Activated CD4-positive, alpha-beta memory T cell treated with anti-CD3 and anti-CD28 coated beads, Interleukin-2, amount 10 ng/mL, durations not matched to agents 7 days and 5 days (primary cell): ENCODE measurements at places on chromosomes 7 and 10. TPM values are rescaled to one million over a fixed set of nuclear protein-coding genes. Genes with fewer than 3 reads are reported as not detected.

Gene TMEM229A
- total RNA-seq: not detected

Gene CTAGE8
- total RNA-seq: not detected

Gene PRSS37
- total RNA-seq: not detected

Gene EN2
- total RNA-seq: not detected

Gene STEAP1
- total RNA-seq: 0.25 TPM

Gene ST7
- total RNA-seq: 6.7 TPM

- peaks cover 7% of the 10 kb centered on the region for H3K4me1 ChIP-seq
- no peak for DNase-seq
- peaks cover 15% of the 10 kb centered on the region for H3K36me3 ChIP-seq
- no peak overlapping the region for H3K27ac ChIP-seq
- no peaks in the 10 kb centered on the region for H3K27me3 ChIP-seq
Observed at GRCh38 chr7:128021366-128021765, 9.9 kb downstream of the LRRC4 start.

- H3K36me3 ChIP-seq: no peaks in the 10 kb centered on the region
- H3K4me3 ChIP-seq: no peak overlapping the region
- no peak for DNase-seq
Observed at GRCh38 chr10:108789336-108789735, 1134.0 kb downstream of the XPNPEP1 start.

DNA sequence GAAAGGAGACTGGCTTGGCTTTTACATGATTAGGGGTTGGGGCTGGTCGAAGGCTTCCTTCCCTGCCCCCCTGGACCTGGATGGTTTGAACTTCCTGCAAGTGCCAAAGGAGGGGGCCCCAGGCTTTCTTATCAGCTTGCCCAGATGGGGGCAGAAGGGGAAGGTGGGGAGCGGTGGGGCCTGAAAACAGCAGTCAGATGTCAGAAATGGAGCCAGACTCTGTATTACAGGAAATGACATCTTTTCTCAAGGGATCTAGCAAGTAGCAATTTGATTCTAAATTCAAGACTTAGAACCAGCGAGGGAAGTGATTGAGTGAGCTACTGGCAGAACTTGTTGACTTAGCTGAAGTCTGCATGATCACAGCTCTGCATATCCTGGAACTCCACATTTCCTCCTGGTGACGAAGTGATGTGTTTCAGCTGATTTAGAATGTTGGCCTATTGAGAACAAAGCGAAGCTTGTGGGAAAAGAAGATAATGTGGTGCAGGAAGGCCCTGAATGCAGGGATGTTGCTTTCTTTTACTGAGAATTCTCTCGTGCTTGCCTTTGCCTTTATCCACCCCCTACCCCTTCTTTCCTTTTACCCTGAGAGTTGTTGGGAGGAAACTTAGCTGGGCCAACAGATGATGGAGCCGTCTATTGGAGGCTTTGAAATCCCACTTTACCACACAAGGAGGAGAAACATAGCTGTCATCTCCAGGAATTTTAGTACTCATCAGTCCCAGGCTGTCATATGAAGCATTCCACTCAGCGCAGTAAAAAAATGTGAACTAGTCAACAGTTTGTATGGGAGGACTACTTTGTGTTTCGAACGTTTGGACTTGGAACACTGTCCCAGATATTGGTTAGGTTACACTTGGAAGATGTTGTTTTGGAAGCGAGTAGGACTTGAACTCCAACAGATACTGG is 43.2 kb downstream of the CCNY start:
- peaks cover 36% of the 10 kb centered on the region for H3K4me1 ChIP-seq
- peaks cover 5% of the 10 kb centered on the region for H3K36me3 ChIP-seq
- no peak overlapping the region for H3K27ac ChIP-seq
- no peak overlapping the region for H3K4me3 ChIP-seq

DNA sequence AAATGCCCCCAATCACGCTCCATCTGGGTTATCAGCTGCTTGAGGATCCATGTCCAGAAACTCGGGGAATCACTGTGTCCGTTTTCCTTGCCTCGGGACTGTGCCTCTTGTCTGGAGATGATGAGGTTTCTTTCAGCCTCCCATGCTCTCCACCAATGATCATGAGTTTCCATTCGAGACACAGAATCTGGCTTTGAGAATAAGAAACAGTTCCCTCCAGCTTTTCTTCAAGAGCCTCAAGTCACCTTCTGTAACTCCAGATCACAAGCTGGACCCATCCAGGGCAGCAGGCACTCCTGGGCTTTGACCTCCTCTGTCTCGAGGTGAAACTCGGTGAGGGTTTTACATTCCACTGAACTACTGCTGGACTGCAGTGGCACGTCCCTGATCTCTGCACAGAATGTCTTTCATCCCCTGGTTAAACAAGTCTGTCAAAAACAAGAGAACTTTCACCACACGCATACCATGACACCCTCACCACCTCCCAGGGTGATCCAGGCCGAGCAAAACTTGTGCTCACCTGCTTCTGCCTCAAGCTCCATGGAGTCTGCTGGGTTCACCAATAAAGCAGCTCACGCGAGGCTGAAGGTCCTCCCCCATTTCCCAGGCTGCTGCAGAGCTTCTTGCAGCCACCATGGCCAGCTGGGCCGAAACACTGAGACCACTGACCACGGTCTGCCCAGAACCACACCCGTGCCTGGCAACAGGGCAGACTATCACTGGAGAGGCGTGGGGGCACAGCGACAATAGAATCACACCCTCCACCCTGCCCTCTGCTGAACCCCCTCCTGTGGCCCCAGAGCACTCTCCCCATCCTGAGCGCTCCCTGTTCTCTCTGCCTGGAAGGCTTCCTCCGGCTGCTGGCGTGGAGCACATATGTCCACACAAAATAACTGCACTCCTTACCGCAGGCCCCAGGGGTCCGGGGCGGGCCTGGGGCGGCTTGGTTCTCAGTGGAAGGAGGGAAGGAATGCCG is 25.1 kb downstream of the MAT1A start:
- H3K36me3 ChIP-seq: no peaks in the 10 kb centered on the region
- peaks cover 9% of the 10 kb centered on the region for H3K27me3 ChIP-seq
- H3K4me1 ChIP-seq: no peaks in the 10 kb centered on the region

- no peak overlapping the region for H3K27ac ChIP-seq
- H3K4me1 ChIP-seq: no peaks in the 10 kb centered on the region
- H3K27me3 ChIP-seq: no peaks in the 10 kb centered on the region
- DNase-seq: no peak
Observed at GRCh38 chr10:61486251-61486650, 33.1 kb upstream of the TMEM26 start.

DNA sequence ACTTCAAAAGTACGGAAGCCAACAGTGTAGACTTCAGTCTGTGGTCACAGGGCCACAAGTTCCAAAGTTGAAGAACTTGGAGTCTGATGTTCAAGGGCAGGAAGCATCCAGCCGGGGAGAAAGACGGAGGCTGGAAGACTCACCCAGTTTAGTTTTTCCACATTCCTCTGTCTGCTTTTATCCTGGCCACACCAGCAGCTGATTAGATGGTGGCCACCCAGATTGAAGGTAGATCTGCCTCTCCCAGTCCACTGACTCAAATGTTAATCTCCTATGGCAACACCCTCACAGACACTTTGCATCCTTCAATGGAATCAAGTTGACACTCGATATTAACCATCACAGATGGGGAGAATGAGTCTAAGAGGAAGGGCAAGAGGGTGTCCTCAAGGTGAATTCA is 19.3 kb upstream of the FRMD4A start:
- H3K27ac ChIP-seq: no peak overlapping the region
- H3K36me3 ChIP-seq: no peaks in the 10 kb centered on the region
- H3K4me3 ChIP-seq: no peak overlapping the region
- no peaks in the 10 kb centered on the region for H3K4me1 ChIP-seq
- H3K27me3 ChIP-seq: peaks cover 8% of the 10 kb centered on the region

DNA sequence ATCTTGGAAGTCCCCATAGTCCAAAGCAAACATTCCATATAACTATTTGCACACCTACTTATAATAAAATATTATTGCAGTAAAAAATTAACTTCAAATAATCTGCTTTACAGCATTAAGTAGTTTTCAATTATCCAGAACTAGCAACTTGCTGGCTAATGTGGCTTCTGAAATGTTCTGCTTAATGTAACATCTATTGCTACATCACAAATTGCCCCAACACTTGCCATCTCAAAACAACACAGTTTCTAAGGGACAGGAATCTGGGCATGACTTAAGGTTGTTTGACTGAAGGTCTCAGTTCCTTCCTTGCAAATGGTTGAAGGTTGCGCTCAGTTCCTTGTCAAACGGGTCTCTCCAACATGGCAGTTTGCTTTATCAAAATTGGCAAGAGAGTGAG is 378.5 kb upstream of the SEMA3C start:
- no peaks in the 10 kb centered on the region for H3K27me3 ChIP-seq
- H3K27ac ChIP-seq: no peak overlapping the region
- DNase-seq: no peak
- no peaks in the 10 kb centered on the region for H3K4me1 ChIP-seq
- H3K4me3 ChIP-seq: no peak overlapping the region

- no peak overlapping the region for H3K27ac ChIP-seq
- no peak for DNase-seq
- peaks cover 1% of the 10 kb centered on the region for H3K27me3 ChIP-seq
- H3K4me3 ChIP-seq: no peak overlapping the region
- H3K36me3 ChIP-seq: no peaks in the 10 kb centered on the region
Observed at GRCh38 chr7:27051451-27051850, 44.3 kb downstream of the HOXA1 start.

- H3K4me1 ChIP-seq: peaks cover 46% of the 10 kb centered on the region
- DNase-seq: peak; percentile 55
- H3K4me3 ChIP-seq: no peak overlapping the region
- peaks cover 72% of the 10 kb centered on the region for H3K36me3 ChIP-seq
Observed at GRCh38 chr10:49164559-49165188, 23.5 kb downstream of the TMEM273 start.

GRCh38 chr10:90126256-90126595 is 424.8 kb downstream of the KIF20B start:
- H3K27ac ChIP-seq: no peak overlapping the region
- H3K36me3 ChIP-seq: no peaks in the 10 kb centered on the region

DNA sequence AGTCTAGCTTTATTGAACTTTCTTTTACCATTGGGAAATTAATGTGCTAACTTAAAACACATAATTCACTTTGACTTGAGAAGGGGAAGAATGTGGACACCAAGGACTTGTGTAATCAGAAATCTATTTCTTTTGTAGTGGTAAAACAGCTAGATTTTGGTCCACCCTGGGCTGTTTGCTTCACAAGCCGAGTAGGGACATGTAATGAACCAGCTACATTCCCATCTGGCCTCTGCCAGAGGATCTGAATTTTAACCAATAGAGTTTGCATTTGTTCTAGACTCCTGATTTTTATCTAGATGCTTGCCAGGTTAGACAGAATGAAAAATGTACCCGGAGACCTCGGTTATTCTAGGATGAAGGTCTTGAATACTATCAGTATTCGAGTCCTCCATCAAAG is 1.9 kb downstream of the CACNB2 start:
- DNase-seq: no peak
- H3K36me3 ChIP-seq: no peaks in the 10 kb centered on the region
- no peak overlapping the region for H3K27ac ChIP-seq
- H3K4me1 ChIP-seq: peaks cover 2% of the 10 kb centered on the region
- peaks cover 33% of the 10 kb centered on the region for H3K27me3 ChIP-seq

GRCh38 chr10:8013006-8013405 is 41.5 kb upstream of the GATA3 start:
- DNase-seq: no peak
- no peak overlapping the region for H3K27ac ChIP-seq
- H3K4me1 ChIP-seq: no peaks in the 10 kb centered on the region
- no peaks in the 10 kb centered on the region for H3K27me3 ChIP-seq

DNA sequence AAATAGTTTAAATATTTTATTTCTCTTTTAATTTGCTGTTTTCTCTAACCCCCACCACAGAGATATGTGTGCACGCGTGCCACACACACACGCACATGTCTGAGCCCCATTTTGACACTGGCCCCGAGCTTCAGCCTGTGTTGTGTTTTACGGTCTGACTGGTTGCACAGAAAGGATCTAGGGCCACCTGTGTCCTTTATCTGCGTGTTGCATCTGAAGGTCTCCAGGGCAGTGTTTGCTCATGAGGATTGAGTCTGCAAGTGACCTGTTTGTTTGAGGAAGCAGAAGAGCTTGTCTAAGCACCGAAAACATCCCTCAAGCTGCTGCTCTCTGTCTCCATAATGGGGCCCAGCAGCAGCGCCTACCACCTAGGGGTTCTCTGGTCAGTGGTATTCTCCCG is 266.4 kb upstream of the LYZL1 start:
- H3K4me1 ChIP-seq: no peaks in the 10 kb centered on the region
- H3K27ac ChIP-seq: no peak overlapping the region
- no peaks in the 10 kb centered on the region for H3K36me3 ChIP-seq
- no peak overlapping the region for H3K4me3 ChIP-seq
- H3K27me3 ChIP-seq: no peaks in the 10 kb centered on the region

DNA sequence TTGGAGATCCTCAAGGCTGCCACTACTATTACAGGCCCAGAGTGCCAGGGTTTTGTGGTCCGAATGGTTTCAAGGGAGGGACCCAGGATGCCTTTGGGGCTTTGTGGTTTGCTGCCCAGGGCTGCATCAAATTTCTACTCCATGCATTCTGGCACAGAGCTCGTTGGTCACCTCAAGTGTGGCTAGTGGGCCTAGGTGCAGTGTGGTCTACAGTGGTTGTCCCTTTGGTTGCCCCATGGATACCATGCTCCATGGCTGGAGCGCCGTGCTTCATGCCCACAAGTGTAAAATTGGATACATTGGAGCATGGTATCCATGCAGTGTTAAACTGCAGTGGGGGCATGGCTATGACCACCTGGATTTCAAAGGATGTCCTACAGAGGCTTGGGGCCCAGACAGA is 5.4 kb upstream of the PRF1 start:
- no peak overlapping the region for H3K27ac ChIP-seq
- DNase-seq: no peak
- no peaks in the 10 kb centered on the region for H3K27me3 ChIP-seq
- no peaks in the 10 kb centered on the region for H3K36me3 ChIP-seq
- H3K4me1 ChIP-seq: peaks cover 23% of the 10 kb centered on the region

- no peaks in the 10 kb centered on the region for H3K36me3 ChIP-seq
- no peaks in the 10 kb centered on the region for H3K4me1 ChIP-seq
- H3K27ac ChIP-seq: no peak overlapping the region
- DNase-seq: no peak
Observed at GRCh38 chr7:117612637-117613036, 132.8 kb downstream of the CFTR start.

DNA sequence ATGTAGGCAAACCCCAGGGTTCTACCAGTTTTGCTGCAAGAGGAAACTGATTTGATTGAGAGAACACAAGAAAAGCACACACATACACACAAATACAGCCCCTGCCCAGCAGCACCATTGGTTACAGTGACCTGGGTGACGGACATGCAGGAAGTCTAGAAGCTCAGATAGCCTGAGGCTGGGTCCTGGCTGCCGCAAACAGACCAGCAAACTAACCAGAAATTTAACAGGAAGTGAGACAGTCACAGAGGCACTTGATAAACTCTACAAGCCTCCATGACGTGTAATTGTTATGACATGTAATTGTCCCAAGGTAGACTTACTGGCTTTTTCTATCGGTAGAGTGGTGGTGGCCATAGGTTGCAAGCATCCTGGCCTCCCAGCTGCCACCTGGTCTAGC is 58.9 kb downstream of the PRKAR2B start:
- H3K4me1 ChIP-seq: peaks cover 3% of the 10 kb centered on the region
- no peaks in the 10 kb centered on the region for H3K27me3 ChIP-seq
- no peaks in the 10 kb centered on the region for H3K36me3 ChIP-seq
